ENCODE measurements at places on chromosomes 1 and 21.

- DNase-seq = no peak
Observed at GRCh38 chr1:108503062-108503733, 53.1 kb downstream of the NBPF6 start.

- DNase-seq = no peak
Observed at GRCh38 chr1:154404511-154404931, 622 bp upstream of the IL6R start.

GRCh38 chr1:28249013-28249865 lies 10.1 kb upstream of the SESN2 start:
- DNase-seq = no peak

DNA sequence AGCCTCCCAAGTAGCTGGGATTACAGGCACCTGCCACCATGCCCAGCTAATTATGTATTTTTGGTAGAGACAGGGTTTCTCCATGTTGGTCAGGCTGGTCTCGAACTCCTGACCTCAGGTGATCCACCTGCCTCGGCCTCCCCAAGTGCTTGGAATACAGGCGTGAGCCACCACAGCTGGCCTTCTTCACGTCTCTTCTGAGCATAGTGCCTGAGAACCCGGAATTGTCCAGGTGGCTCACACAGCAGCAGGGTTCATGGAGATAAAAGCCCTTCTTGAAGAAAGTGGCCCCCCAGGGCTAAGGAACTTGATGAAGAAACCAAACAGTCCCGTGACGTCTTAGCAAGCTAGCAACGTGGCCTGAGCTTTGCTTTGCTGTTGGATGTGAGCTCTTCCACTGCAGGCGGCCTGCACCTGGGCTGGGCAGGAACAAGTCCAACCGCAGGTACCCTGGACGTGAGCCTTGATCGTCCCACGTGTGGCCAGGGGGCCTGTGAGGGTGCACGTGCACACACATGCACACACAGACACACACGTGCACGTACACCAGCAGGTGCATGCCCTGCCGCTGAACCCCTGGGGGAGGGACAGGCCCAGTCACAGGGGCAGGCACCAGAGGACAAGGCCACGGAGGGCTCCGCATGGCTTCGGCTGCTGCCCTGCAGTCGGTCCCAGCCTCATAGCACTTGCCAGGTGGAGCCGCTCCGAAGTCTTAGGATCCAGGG lies 23.4 kb upstream of the TRAPPC10 start:
- no peak for DNase-seq

- DNase-seq = no peak
Observed at GRCh38 chr1:111733183-111733991, 5.8 kb downstream of the INKA2 start.

GRCh38 chr1:162905174-162906158 lies 44.5 kb upstream of the CCDC190 start:
- DNase-seq = no peak

DNA sequence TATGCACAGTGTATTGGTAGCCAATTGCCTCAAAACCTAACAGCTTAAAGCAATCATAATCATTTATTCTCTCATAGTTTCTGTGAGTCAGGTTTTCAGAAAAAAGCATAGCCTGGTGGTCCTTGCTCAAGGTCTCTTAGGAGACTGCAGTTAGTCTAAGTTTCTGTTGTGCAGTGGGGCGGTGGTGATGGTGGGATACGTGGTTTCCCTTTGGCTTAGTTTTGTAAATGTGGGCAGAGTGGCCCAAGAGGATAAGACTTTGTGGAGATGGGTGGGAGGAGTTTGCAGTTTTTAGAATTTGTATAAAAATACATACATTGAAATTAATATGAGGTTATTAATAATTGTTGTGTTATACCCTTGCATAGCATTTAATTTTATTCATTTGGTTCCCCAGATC lies 68.6 kb downstream of the NOS1AP start:
- DNase-seq = no peak

DNA sequence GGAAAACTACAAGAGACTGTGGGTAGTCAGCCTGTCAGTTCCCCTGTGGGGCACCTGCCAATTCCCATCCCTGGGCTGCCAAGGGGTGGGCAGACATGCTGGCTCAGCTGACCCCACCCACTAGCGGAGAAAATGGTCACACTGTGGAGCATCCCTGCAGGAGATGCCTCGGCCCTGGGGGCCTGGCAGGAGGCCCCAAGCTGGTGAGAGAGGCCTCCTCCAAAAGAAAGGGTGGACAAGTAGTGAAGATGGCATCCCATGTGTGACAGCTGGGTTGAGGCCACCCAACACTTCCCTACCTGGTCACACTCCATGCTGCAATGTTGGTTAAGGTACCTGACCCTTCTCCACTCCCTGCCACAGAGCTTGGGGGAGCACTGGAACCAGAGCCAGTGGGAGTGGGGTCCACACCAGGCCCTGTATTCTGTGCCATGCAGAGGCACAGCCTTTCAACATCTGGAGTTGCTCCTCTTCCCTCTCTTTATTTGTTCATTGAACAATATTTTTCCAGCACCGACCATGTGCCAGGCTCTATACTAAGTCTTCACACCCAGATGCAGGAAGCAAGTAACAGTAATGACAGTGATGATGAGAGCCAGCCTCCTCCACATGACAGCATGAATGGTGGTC lies 59.5 kb downstream of the KLHDC7A start:
- no peak for DNase-seq

DNA sequence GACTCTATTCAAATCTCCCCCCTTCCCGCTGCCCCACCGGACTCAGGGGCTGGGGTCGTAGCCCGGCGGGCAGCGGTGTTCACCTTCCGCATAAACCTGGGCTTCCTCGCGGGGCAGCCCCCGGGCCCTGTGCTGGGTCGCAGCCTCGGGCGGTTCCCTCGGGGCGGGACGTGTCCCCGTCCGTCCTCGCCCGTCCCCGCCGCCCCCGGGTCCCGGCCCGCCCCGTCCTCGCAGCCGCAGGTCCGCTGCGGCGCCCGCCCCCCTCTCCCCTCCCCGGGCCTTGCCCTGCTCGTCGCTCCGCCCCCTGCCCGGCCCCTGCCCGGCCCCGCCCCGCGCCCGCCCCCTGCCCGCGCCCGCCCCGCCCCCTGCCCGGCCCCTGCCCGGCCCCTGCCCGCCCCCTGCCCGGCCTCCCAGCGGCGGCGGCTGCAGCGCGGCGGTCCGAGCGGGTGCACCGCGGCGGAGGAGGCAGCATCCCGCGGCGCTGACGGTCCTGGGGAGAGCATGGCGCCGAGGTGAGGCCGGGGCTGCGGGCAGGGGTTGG lies at the start of gene COL18A1:
COL18A1 (plus strand) TSS at position 436 of the 541 bp plus-strand sequence; CDS start at position 502, 66 bp downstream.
- peak; percentile 14 for DNase-seq

DNA sequence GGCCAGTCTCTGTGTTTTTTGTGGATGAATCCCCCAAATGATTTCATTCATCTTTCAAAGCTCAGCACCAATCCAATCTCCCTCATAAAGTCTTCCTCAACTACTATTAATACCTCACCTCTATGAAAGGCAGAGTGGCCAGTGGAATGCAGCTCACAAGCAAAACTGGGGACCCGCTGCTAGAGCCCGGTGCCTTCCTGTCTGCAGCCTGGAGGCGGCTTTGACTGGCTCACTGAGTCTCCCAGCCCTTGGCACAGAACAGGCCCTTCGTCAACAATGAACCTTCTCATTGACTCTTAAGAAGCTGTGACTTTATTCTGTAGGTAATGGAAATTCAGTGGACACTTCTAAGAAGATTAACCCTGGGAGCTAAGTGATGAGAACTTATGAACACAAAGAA lies 86.8 kb upstream of the RAB4A start:
- DNase-seq = no peak

GRCh38 chr1:113872219-113872935 lies 865 bp upstream of the PTPN22 start:
- DNase-seq = no peak

GRCh38 chr1:202362212-202362611 lies 13.7 kb downstream of the PPP1R12B start:
- DNase-seq = no peak

DNA sequence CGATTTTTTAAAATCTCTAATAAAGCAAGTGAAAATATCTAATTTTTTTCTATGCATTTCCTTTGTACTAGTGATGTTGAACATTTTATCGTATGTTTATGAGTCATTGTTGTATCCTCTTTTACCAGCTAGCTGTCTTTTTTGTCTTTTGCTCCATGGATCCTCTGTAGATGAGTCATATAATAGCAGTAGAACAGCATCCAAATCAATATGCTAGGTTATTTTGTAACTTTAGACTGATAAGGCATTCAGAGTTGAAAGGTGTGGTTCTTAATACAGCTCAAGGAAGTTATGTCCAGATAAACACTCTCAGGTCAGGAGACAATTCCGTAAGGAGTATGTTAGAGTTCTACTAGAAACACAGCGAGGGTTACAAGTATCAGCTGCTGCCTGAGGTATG lies 31.9 kb downstream of the MAP10 start:
- DNase-seq = no peak

- DNase-seq = no peak
Observed at GRCh38 chr1:204262506-204263253, 48.9 kb upstream of the GOLT1A start.

GRCh38 chr1:22048351-22049192 lies 3.9 kb upstream of the CDC42 start:
- DNase-seq = no peak
